Panc1 (cell line): ENCODE measurements at places on chromosomes 3 and 15.

GRCh38 chr3:60764870-60765269 is 486.4 kb downstream of the FHIT start:
- DNase-seq = no peak

GRCh38 chr3:152849996-152850578 is 15.2 kb downstream of the P2RY1 start:
- DNase-seq = no peak

- DNase-seq = no peak
These were observed 252.3 kb downstream of the PTPRG start for GRCh38 chr3:61813636-61814035.

DNA sequence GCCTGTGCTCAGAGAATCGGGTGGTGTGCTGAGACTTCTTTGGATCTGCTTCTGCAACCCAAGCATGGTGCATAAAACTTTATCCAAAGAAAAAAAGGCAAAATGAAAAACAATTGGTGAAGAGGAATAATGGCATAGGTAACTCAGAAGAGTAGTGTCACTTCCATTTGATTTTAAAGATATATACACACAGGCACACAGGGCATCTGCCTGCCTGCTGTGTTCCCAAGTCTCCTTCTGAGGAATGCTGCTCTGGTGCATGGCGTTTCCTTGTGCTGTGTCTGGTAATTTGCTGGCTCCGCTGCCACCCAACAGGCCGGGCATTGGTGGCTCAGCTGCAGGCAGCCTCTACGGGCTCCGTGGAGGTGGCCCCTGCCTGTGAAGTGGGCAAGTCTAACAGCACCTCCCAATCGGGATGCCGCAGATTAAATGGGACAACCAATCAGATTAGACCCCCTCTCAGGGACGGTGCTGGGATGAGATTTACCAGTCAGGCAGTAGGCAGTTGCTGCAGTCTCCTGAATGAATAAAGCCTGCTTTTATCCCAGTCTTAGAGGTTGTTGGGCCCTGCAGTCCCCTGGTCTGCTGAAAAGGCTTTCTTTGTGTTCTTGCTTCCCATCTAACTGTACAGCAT is 253.7 kb upstream of the RASGRP1 start:
- no peak for DNase-seq

GRCh38 chr3:70805061-70805889 is 492.8 kb upstream of the MDFIC2 start:
- no peak for DNase-seq
